ENCODE measurements at places on chromosomes 7 and 10.

DNA sequence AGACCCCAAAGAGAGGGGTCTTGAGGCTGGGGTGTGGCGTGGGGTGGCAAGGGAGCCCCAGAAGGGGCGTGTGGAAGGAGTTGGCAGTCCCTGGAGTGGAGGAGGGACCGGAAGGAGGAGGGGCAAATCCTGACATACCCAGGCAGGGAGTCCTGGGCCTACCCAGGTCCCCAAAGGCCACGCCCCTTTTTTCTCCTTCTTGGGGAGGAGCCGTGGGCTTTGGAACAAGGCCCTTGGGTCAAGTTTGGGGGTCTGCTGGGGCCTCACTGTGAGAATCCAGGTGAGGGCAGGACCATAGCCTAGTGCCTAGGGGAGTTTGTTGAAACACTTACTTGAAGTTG, 1.2 kb upstream of the SMARCD3 start:
- peak; percentile 26 for DNase-seq

- peak; percentile 87 for DNase-seq
Measured at GRCh38 chr7:102834999-102835398, 77.8 kb upstream of the LRRC17 start.

DNA sequence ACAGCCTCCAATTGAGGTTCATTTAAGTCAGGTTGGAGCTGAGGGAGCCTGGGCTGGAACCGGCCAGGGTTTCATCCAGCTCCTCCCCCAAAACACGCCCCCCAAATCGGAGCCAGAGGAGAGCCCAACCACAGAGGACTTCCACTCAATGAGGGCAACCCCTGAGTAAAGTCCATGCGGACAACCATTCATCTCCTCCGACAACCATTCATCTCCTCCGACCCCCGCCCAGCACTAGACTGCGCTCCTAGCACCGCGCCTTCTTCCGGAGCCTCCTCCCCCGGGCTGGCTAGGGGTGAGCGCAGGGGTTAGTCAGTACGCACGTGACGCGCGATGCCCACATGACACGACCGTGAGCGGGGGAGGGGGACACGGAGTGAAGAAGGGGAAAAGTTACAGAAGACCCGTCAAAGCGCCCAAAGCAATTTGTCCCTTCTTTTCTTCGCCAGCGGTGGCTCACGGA, 1.4 kb downstream of the MAGI2 start:
- DNase-seq, result peak; percentile 77

DNA sequence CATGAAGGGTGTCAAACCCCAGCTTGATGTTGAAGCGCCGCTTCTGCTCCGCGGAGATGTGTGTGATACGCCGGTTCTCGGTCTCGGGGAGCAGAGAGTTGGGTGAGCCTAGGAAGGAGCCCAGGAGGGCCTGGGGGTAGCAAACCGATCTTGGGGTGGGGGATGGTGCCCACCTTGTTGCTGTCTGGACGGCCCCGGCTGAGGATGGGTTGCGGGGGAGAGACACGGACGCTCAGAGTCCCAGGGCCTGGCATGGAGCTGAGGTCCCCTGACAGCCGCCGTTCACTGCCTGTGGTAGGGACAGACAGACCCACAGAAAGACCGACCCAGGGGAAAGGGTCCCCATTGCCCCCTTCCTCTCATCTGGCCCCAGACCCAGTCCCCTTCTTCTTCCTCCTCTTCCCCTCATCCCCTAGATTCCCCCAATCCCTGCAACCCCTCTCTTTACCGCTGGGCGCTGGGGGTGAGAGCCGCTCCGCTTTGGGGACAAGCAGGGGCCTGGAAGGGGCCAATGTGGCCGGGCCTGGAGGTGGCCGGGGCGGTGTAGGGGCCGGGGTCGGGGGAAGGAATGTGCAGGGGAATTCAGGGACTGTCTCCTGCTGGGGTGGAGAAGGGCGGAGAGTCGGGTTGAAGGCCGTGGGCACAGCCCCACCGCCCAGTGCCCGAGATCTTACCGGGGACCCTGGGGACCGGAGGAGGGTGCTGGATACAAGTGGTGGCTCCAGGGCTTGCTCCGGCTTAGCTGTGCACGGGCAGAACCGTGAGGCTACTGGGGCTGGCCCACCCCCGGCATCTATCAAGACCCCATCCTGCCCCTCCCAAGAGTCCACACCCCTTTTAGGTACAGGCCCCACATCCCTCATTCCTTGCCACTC, 18.0 kb upstream of the TBL2 start:
- DNase-seq, result no peak

- no peak for DNase-seq
Measured at GRCh38 chr7:150420242-150420641, 30.2 kb upstream of the GIMAP8 start.

DNA sequence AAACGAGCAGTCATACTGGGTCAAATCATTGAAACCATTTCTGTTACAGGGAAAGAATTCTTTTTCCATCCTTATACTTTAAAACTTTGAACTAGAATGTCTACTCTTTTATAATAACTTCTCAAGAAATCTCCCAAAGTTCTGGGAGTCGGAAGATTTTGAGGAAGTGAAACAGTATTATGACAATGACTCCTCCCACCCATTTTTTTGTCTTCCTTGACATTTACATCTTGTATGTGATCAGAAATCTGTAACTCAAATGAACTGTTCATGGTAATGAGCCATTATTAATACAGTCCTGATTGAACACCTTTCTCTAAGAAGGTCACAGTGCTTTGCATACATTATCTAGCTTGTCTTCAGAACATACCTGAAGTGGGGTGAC, 227.4 kb downstream of the CELF2 start:
- DNase-seq, result peak; percentile 79

GRCh38 chr7:155778349-155778748, 33.9 kb downstream of the SHH start:
- DNase-seq, result no peak

GRCh38 chr7:41508755-41509154, 194.1 kb downstream of the INHBA start:
- no peak for DNase-seq

DNA sequence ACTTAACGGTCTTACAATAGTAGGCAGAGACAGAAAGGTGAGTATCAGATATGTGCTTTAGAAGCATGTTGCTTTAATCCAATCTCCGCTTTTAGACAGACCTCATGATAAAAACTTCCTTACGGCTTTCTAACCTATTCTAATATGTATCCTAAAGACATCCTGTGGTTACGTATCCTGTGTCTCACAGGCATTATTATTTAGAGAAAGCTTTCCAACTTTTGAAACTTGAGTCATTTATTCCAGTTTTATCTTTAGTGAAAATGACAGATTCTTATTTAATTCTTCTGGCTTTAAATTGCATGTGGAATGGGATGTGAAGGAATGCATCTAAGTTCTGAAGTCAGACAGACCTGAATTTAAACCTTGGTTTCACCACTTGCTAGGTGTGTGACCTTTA, 118.9 kb downstream of the OTUD1 start:
- no peak for DNase-seq

- DNase-seq, result no peak
Measured at GRCh38 chr10:35328404-35329037, 7.8 kb upstream of the CCNY start.

DNA sequence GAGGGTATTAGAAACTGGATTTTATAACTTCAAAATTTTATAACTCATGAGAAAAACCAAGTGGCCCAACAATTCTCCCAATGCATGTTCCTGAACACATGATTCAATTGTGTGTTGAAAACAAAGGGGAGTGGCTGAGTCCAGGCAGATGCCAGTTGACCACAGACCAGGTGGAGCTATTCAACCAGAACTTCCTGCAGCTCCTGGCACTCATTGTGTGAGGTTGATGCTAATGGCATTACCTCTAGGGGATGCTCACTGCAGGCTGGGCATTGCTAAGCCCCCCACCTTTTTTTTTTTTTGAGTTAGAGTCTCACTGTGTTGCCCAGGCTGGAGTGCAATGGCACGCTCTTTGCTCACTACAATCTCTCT, 20.3 kb downstream of the MYOF start:
- DNase-seq, result no peak

DNA sequence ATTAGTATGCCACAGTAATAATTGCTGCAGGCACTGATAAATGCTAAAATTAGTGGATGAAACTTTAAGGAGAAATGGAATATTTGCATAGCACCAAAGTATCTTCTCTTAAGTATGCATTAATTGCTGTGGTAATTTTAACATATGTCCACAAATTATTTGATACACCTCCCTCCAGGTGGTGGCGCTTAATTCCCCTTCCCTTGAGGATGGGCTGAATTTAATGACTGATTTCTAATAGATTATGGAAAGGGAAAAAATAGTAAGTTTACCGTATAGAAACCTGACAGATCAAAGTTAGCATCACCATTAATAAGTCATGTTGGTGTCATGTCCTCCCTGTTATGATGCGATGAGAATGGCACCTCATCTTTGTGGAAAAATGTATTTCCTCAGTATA, 519.2 kb downstream of the TFEC start:
- no peak for DNase-seq

DNA sequence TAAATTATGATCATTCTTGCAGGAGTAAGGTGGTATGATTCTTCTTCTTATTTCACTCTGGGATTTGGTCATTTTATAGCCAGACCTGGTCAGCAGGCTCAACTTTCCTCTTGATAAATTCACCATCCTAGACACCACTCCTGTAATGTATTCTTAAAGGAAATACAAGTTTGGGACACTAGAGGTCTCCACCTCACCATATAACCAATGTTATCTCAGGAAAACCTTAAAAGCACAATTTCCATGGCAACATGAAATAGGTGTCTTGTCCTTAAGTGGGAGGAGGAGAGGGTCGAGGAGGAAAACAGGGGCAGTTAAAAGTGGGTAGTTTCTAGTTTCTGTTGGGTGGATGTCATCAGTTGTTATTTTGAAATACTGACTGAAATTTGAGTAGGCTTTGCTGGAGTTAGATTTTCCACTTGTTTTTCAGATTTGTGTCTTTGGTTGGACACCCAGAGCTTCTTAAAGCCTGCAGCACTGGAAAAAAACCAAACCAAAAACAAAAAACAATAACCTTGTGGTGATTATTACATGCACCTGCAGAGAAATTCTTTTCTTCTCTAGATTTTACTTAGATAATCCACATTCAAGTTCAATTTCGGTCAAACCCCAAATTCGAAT, 163.1 kb downstream of the PRKCQ start:
- DNase-seq, result peak; percentile 84

GRCh38 chr7:79009647-79010046, 443.8 kb downstream of the MAGI2 start:
- DNase-seq, result no peak

GRCh38 chr7:94301024-94301586, 93.6 kb upstream of the COL1A2 start:
- peak; percentile 22 for DNase-seq

DNA sequence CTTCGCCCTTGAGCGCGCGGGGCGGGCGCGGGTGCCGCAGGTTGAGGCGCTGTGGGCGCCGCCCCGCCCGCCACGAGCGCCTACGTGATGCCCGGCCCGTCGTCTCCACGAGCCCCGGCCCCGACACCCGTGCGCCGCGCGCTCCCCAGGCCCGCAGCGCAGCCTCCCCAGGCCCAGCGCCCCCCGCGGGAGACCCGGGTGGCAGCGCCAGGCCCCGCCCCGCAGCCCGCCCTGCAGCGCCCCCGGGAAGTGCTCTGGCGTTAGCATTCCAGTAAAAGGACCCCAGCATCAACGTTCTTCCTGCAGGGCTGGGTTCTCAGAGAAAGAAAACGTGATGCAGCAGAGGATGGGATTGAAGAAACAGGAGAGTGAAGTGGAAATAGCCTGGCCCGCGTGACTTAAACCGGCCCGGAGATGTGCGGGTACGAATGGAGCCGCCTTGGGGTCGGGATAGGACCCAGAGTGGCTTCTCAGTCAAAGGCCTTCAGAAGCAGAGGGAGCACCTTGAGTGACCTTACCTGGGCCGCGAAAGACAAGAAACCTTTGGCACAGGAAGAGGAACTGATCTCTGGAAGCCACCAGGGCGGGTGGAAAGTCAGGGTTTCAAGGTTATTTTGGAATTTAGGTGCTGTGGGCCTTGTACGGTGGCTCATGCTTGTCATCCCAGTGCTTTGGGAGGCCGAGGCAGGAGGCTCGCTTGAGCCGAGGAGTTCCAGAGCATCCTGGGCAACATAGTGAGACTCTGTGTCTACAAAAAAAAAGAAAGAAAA, 1.8 kb downstream of the PFKP start:
- DNase-seq, result peak; percentile 14

GRCh38 chr10:35631404-35631803, 10.7 kb downstream of the FZD8 start:
- DNase-seq, result no peak

GRCh38 chr10:121459622-121460453, 138.4 kb downstream of the FGFR2 start:
- DNase-seq, result no peak

DNA sequence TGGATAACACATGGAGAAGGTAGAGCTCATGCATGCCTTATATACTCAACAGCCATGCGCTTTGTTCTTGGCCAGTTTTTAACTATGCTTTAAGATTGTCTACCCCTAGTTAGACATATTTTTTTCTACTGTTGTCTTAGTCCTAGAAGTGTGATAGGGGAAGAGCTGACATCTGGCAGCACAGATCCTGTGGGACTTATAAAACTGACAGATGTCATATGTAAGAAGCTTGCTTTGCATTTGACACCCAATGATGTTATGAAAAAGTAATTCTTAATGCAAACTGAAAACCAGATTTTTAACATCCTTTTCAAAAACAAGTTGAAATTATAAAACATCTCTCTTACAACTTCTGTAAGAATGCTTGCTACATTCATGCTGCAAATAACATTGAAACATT, 715.9 kb upstream of the LRRN3 start:
- no peak for DNase-seq

DNA sequence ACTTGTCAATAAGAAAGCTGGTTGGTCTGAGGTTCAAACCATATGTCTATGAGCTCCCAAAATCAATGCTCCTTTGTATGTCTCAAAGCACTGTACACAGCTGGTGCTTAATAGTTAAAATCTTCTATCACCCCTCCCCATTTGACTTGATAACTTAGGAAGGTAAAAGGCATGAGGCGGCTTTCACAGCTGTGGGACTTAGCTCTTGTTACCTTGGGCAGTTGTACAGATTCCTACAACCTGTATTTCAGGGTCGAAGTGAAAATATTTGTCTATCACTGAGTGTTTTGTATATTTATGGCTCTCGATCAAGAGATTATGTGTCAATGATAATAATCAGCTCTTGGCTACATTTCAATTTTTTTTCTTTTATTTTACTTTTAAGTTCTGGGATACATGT, 992 bp upstream of the KIFBP start:
- no peak for DNase-seq

DNA sequence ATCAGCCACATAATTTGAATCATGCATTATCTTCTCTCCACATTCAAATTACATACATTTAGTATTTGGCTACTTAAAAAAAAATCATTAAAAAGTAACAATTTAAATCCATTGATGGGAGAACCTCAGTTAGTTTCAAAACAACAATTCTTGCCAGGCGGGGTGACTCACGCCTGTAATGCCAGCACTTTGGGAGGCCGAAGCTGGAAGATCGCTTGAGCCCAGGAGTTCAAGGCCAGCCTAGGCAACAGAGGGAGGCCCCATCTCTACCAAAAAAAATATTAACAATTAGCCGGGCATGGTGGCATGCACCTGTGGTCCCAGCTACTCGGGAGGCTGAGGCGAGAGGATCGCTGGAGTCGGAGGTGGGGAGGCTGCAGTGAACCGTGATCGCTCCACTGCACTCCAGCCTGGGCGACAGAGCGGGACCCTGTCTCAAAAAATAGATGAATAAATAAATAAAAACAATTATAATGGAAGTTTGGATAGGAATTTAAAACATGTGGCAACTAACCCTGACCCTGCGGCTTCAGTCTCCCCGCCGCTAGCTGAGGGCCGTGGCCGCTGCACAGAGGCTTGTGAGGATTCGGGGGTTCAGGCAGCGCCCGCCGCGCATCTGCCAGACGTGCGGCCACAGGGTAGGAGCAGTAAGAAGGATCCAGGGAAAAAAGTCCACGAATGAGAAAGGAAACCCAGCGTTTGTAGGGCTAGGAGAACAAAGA, 1.1 kb upstream of the CSGALNACT2 start:
- DNase-seq, result peak; percentile 55

- DNase-seq, result no peak
Measured at GRCh38 chr7:77747718-77748117, 50.5 kb downstream of the TMEM60 start.

Data from suppressor macrophage treated with lipopolysaccharide for 1 hour (primary cell).